HT-29 (cell line): ENCODE measurements at places on chromosomes 7 and 10. TPM values are rescaled to one million over a fixed set of nuclear protein-coding genes. Genes with fewer than 3 reads are reported as not detected.

DNA sequence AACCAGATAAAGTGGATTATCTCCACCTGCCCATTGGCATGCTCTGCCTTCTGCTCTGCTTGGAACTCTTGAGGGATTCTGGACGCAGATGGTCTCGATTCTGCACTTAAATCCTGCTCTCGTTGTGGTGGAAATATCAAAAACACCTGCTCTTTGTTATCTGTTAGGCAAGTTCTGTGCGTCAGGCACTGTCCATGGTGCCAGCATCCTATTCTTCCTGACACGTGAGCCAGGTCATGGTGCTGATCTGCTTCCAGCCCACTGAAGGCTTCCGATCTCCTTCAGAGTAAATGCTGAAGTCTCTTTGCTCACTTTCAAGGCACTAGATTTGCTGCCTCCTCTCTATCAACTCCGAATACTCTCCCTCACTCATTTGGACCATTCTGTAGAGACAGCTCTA is 505.6 kb downstream of the HTR7 start:
- DNase-seq, result no peak

DNA sequence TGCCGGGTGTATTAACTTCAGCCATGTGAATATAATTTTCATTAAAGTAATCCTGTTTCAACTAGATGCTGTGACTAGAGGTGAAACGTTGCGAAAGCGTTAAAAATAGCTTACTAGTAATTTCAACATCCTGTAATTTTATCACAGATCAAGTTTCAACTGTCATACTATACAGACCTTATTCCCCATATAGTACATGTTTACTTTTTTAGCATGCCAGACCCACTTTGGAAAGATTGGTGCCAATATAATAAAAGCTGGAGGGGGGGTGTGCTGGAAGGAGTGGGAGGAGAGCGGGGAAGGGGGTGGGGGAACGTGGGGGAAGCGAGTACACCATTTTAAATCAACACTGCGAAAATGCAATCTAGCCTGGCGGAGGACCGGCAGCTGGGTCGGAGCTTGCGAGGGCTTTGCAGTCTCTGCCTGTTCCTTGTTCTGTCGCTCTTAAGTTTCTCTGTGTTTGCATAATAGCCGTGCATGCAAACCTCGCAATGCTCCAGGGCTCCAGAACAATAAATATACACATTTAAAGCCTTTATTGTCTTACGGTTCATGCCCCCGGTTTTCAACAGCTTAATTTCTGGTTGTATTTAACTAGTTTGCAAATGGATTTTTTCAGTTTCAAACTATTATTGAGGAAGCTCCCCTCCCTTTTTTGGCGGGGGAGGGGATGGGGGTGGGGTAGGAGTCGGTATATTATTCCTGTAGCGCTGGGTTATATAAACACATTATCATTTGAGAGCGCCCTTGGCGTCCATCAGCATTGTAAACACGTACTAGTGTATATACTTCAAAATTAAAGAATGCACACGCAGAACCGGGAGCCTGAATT is 1.3 kb upstream of the ARID5B start:
- peak; percentile 68 for DNase-seq

DNA sequence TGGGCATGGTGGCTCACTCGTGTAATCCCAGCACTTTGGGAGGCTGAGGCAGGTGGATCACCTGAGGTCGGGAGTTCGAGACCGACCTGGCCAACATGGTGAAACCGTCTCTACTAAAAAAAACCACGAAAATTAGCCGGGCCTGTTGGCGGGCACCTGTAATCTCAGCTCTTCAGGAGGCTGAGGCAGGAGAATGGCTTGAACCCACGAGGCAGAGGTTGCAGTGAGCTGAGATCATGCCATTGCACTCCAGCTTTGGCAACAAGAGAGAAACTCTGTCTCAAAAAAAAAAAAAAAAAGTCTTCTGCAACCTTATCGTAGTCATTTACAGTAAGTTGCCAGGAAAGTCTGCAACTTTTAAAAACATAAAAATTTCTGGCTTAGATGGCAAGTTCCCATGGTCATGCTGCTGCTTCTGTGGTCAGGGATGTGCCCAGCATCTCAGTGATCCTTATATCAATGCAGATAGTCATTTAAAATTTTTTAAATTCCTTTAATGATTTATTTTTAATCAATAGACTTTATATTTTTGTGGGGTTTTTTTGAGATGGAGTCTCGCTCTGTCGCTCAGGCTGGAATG is 15.6 kb downstream of the SUFU start:
- no peak for DNase-seq

DNA sequence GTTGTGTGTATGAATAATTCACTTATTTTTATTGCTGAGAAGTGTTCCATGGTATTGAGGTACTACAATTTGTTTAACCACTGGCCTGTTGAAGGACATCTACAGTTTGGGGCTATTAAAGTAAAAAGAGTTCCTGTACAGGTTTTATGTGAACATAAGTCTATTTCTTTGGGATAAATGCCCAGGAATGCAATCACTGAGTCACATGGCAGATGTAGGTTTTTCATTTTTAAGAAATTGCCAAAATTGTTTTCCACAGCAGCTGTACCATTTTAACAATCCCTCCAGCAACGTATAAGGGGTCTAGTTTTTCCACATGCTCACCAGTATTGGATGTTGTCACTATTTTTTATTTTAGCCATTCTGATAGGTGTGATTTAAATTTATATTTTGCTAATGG is 243.9 kb downstream of the TNS3 start:
- no peak for DNase-seq

- no peak for DNase-seq
These were observed 4.4 kb upstream of the SEPHS1 start for GRCh38 chr10:13352519-13352918.

DNA sequence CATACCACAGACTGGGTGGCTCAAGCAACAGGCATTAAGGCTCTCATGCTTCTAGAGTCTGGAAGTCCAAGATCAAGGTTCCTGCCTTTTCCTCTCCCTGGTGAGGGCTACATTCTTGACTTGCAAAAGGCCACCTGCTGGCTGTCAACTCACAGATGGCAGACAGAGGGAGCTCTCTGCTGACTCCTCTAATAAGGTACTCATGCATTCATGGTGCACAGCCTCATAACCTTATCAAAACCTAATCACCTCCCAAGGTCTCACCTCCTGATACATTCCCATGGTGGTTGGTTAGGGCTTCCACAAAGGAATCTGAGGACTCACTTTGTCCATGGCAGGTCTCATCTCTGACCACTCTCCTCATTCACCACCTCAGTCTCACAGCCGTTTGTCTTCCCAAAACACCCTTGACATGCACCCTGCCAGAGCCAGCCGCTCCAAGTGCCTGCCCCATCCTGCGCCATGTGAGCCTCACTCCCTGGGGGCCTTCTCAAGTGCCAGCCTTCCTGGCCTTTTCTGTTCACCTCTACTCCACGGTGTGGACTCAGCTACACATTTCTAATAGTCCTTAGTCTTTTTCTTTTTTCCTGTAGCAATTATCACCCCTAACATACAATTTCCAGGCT is 400.3 kb upstream of the ADARB2 start:
- DNase-seq, result peak; percentile 26

DNA sequence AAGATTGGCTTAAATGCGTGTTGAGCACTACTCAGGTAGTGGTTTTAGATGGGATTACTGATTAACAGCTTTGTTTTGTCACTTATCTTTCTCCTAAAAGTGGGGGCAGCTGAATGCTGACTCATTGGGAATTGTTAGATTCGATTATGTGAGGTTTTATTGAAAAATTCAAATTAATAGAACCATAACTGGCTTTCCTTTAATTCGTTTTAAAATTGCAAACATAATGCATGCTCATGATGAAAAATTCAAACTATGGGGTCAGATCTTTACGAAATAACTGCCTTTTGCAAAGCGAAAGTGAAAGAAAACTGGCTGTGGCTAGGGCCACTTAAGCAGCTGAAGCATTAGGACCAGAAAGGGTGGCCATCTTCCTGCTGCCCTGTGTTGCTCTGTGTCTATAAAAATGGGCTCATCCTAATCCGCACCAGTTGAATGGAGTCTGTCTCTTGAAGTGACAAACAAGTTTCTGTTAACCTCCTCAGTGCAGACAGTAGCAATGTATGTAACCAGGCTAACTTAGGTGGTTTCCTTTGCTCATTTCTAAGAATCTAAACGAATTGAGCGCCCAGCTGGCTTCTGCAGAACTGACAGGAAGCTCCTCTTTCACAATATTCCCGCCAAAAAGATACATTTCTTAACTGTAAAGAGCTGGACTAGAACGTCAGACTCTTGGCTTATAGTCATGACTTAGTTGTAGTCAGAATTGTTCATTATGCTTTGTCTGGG is 27.8 kb downstream of the DENND10 start:
- peak; percentile 9 for DNase-seq

GRCh38 chr10:77305650-77306632 is 331.7 kb downstream of the KCNMA1 start:
- no peak for DNase-seq

GRCh38 chr10:61857746-61858145 is 43.8 kb upstream of the ARID5B start:
- no peak for DNase-seq

DNA sequence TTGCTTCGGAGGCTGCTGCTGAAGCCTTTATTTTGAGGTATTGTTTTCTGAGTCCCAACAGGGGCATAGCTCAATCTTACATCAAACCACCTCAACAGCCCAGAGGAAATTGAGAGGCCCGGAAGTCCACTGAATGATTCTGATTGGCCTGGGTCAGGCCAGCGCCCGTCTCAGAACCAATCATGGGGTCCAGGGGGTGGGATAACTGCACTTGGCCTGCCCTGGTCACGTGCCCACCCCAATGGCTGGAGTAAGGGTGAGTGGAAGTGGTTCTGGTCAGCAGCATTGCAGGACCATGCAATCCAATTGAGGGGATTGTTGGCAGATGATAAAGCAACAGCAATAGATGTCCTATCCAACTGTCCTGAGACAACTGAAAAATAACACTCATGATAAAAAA is 190.6 kb downstream of the HERPUD2 start:
- no peak for DNase-seq

- DNase-seq, result no peak
These were observed 754 bp upstream of the PHYHIPL start for GRCh38 chr10:59175538-59176240.

DNA sequence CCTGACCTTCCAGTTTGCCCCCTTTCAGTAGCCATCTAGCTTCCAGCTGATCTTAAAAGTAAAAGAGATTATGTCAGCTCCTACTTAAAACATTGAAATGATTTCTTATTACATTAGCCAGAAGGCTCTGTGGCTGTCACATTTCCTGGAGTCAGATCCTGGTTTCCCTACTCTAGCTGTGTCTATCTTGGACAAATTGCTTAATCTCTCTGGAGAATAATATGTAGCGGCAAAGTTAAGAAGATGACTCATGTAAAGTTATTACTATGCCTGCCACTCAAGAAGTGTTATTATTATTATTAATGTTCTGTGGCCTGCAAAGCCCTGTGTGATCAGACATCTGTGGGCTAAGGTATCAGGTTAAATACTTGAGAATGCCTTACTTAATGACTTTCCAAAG is 107.2 kb downstream of the RUNDC3B start:
- DNase-seq, result no peak

- no peak for DNase-seq
These were observed 158.9 kb downstream of the EGFR start for GRCh38 chr7:55177589-55178261.

DNA sequence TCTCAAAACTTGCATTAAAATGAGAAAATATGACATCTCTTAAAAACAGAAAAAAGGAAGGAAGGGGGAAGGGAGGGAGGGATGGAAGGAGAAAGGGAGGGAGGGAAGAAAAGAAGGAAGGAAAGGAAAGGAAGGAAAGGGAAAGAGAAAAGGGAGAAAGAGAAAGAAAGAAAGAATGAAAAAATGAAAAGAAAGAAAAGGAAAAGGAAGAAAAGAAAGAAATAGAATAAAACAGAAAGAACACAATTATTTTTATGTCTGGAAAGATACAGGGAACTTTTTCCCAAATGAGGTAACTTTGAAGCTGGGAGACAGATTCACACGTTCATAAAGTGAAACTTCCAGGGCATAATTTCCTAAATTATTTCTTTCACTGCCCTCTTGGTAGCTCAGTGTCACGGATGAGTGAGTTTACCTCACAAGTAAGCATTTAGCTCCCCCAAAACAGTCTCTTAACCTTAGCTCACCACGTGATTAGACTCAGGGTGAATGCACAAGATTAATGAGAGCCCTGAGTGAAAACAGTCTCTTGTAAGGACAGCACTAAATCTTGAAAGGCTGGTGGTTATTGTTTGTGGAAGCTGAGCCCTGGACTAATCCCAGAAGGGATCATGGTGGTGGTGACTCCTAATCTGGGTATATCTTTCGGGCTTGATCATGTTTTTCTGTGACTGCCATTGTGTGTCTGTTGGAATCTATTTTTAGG is 74.1 kb upstream of the HDAC9 start:
- DNase-seq, result no peak

DNA sequence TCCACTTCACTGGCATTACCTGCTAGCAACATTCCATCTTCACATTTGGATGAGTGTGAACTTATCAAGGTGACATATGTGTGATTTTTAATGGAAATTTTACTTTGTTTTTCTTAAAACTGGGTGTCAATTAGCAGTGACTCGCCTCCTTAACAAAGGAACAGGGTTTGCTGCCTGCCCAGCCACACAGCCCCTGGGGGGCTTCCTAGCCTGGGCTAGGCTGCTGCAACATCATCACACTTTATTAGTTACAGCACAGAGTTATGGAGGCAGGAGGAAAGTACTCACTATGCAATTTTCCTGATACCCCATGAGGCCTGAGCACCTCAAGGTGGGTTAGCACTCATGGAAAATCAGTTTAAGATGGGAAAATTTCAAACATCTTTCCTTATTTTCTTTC is 861.3 kb downstream of the NRG3 start:
- DNase-seq, result no peak

GRCh38 chr7:104943502-104944343 is 70.3 kb upstream of the KMT2E start:
- peak; percentile 100 for DNase-seq

- no peak for DNase-seq
These were observed 82.0 kb downstream of the ELFN1 start for GRCh38 chr7:1752111-1752510.

Gene UCN3
- total RNA-seq, result 0.36 and 0.60 TPM in 2 replicates

Gene SLC25A28
- total RNA-seq, result 19.9 and 29.4 TPM in 2 replicates

Gene CYP26C1
- total RNA-seq, result 0.18 and 0.23 TPM in 2 replicates

Gene FAM241B
- total RNA-seq, result 3.4 and 3.5 TPM in 2 replicates

Gene GIMAP4
- not detected in 2 replicates for total RNA-seq

Gene DNA2
- 8.9 and 10.3 TPM in 2 replicates for total RNA-seq

Gene EFCAB10
- total RNA-seq, result not detected in 2 replicates

Gene SLIT1
- under 0.01 TPM in 1 of 2 replicates, not detected in the other for total RNA-seq

Gene CYP26A1
- 2.1 and 2.6 TPM in 2 replicates for total RNA-seq

Gene AGR2
- total RNA-seq, result 163 and 215 TPM in 2 replicates

Gene SPOCK2
- total RNA-seq, result 0.08 and 0.34 TPM in 2 replicates
